ENCODE measurements at places on chromosomes 6 and 20. TPM values are rescaled to one million over a fixed set of nuclear protein-coding genes. Genes with fewer than 3 reads are reported as not detected.

FOXF2 gene
- total RNA-seq, result not detected

VSX1 gene
- total RNA-seq, result not detected

KCNK17 gene
- not detected for total RNA-seq

PLCB1 gene
- total RNA-seq, result 0.24 TPM

FKBP1A gene
- 76.3 TPM for total RNA-seq

REM1 gene
- not detected for total RNA-seq

ADGB gene
- total RNA-seq, result not detected

SIGLEC1 gene
- total RNA-seq, result not detected

WFDC9 gene
- not detected for total RNA-seq

DNMT3B gene
- total RNA-seq, result 1.9 TPM

GGTLC1 gene
- total RNA-seq, result not detected

FOXA2 gene
- 4.8 TPM for total RNA-seq

TNFRSF6B gene
- total RNA-seq, result 7.5 TPM

ZNF831 gene
- not detected for total RNA-seq

FOXS1 gene
- not detected for total RNA-seq

TREM2 gene
- 2.8 TPM for total RNA-seq

ZNF334 gene
- 1.2 TPM for total RNA-seq

CDSN gene
- not detected for total RNA-seq

PAK5 gene
- not detected for total RNA-seq

TRDN gene
- total RNA-seq, result not detected

TFAP2D gene
- total RNA-seq, result not detected

CST2 gene
- not detected for total RNA-seq

CCDC170 gene
- 0.24 TPM for total RNA-seq

COL21A1 gene
- 6.8 TPM for total RNA-seq

BEND6 gene
- total RNA-seq, result 1.2 TPM

MACROD2 gene
- 1.7 TPM for total RNA-seq

ABHD16B gene
- total RNA-seq, result not detected

STX11 gene
- total RNA-seq, result 2.2 TPM

KIF25 gene
- not detected for total RNA-seq

OR2J3 gene
- total RNA-seq, result not detected

DHX35 gene
- total RNA-seq, result 7.0 TPM

FAM184A gene
- 0.24 TPM for total RNA-seq

IL17A gene
- total RNA-seq, result not detected

PACRG gene
- total RNA-seq, result 2.1 TPM

Measured in tracheal epithelial cell (primary cell).